Stimulated activated naive CD8-positive, alpha-beta T cell treated with anti-CD3 and anti-CD28 coated beads, Interleukin-15, amount 100 ng/mL, for 72 hours (primary cell): ENCODE measurements at places on chromosomes 7 and 10.

- DNase-seq: no peak
Measured at GRCh38 chr7:130062246-130062645, 8.1 kb upstream of the KLHDC10 start.

GRCh38 chr10:43392748-43393147, 16.2 kb downstream of the HNRNPF start:
- no peak for DNase-seq

DNA sequence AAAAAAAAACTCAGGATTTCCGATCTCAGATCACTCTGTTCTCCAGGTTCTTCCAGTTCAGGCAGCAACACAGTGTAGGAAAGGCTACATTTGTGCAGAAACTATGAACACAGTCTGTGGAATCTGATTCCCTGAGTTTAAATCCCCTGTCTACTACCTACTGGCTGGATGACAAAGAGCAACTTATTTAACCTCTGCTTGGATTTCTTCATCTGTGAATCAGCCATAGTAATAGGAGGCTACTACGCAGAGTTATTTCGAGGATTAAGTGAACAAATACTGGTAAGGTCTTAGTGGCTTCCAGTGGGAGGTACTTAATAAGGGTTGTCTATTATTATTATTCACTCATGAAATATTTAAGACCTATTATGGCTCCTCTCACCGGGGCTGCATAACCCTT, 44.3 kb upstream of the PDCD4 start:
- DNase-seq: no peak

DNA sequence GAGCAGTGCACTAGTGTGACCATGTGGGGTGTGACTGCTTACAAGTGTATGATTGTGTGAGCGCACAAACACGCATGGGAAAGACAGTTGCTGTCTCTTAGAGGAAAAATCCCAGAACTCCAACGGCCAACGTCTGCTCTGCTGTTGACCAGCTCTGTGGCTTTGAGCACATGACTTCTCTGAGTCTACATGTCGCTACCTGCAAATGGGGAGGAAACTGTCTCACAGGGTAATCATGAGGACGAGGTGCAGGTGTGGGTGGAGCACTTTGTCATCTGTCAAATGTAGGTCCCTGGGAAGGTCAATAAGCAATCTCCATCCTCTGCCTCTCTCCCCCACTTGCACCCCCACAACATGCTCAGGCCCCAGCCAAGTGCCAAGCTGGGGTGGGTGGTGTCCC, 31.2 kb upstream of the TLX1 start:
- no peak for DNase-seq

- DNase-seq: no peak
Measured at GRCh38 chr7:69122953-69123352, 475.3 kb upstream of the AUTS2 start.

- DNase-seq: no peak
Measured at GRCh38 chr7:107078517-107078966, 34.0 kb downstream of the PRKAR2B start.

- no peak for DNase-seq
Measured at GRCh38 chr7:113698556-113699220, 220.1 kb downstream of the PPP1R3A start.

DNA sequence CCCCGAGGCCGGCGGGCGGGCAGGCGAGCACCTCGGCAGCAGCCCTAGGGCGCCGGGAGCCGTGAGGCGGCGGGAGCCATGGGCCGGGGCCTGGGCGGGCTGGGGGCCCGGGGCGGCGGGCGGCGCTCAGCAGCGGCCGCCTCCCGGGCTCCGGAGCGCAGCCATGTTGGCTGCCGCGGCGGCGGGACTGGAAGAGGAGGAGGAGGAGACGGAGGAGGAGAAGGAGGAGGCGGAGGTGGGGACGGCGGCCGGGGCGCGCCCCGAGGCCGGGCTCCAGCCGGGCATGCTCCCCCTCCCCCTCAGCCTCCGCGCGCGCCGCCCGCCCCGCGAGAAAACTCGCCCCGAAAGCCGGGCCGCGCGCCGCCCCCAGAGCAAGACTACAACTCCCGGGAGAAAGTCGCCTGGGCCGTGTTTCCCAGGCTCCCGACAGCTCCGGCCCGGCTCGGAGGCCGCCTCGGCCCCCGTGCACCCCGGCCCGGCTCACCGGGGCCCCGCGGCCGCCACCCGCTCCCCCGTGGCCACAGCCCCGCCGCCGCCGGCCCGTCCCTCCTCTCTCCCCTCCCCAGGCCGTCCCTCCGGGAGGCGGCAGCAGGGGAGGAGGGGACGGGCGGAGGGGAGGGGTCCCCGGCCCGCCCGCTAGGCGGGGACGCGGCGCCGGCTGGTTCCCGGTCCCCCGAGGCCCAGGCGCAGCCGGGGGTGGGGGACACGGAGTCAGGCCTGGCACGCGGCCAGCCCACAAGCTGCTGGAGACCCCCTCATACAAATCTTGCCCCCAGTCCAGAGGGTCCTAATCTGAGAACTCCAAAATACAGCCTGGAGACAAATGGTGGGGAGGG, at the start of gene DLG5:
Gene DLG5, minus strand, starts transcription at position 190 of the 836 bp plus-strand sequence. CDS start 235 bp downstream, outside the sequence.
- DNase-seq: peak; percentile 9

DNA sequence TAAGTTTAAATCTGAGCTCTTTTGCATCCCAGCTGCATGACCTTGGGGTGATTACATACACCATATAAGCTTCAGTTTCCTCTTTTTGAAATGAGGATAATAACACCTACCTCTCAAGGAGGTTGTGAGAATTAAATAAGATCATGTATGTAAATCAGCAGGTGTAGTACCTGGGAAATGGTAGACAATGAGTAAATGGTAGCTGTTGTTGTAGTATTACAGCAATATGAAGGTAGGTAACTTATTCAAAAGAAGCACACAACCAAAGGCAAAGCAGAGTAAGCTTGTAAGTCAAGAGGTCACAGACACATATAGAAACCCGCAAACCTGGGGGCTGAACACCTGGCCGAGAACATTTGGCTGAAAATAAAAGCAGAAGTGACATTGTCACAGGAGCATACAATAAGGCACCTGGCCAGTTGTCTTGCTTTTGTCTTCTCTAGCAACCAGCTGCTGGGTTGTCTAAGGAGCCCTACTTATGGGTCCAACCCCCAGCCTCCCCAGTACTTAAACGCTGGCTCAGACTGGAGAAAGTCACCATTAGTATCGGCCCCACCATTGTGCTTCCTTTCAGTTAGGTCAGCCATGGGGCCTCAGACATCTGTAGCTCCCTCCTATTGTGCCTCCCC, 203.6 kb upstream of the MKLN1 start:
- DNase-seq: no peak

GRCh38 chr10:124830445-124830844, 28.8 kb downstream of the ABRAXAS2 start:
- DNase-seq: no peak

DNA sequence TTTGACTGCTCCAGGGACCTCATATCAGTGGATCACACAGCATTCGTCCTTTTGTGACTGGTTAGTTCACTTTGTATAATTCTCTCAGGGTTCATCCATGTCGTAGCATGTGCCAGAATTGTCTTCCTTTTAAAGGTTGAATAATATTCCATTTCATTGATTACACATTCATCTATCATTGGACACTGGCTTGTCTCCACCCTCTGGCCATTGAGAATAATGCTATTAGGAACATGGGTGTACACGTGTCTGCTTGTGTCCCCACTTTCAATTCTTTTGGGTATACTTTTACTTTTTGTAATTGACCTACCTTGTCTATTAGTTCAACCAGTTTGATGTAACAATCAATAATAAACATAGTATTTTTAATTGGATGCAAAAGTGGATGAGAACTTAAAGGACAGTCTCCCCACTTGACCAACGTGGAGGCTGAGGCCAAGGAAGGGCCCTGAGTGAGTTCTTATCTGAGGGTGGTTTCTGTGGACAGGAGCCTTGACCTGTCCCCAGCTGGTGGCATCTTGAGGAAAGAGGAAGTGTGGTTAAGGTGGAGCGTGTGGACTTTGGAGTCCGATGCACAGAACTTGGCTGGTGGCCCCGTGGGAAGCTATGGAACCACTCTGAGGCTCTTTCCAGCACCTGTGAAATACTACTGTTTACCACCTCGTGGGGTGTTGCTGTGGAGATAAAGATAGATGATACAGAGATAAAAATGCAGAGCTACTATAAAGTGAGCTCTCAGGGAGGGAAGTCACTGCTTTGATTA, 16.6 kb downstream of the WDFY4 start:
- DNase-seq: no peak

- no peak for DNase-seq
Measured at GRCh38 chr7:45155357-45155900, 2.2 kb upstream of the RAMP3 start.

DNA sequence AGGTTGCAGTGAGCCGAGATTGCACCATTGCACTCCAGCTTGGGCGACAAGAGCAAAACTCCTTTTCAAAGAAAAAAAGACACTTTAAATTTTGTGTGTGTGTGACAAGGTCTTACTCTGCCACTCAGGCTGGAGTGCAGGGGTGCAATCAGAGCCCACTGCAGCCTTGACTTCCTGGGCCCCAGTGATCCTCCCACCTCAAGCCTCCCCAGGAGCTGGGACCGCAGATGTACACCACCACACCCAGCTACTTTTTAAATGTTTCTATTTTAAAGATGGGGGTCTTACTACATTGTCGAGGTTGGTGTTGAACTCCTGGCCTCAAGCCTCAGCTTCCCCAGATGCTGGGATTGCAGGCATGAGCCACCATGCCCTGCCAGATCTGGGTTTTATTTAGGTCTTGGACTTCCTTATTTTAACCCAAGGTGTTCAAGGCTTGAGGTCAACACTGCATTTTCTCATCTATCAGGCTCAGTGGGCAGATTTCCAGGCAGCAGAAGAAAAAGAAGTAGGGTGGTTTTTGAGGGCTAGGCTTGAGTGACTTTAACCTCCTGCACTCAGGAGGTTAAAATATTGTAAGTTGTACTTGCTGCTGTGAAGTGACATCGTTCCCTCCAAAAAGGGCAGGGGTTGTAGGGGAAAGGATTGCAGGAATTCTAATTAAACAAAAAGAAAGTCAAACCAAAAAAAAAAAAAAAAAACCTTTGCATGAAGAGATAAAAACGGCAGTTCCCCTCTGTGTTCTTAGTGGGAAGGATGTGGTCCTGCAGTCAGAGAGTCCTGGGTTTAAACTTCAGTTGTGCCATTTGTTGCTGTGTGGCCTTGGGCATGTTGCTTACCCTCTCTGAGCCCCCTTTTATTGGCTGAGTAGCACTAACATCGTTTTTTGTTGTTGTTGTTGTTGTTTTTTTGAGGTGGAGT, 71.5 kb downstream of the CARD11 start:
- DNase-seq: no peak

DNA sequence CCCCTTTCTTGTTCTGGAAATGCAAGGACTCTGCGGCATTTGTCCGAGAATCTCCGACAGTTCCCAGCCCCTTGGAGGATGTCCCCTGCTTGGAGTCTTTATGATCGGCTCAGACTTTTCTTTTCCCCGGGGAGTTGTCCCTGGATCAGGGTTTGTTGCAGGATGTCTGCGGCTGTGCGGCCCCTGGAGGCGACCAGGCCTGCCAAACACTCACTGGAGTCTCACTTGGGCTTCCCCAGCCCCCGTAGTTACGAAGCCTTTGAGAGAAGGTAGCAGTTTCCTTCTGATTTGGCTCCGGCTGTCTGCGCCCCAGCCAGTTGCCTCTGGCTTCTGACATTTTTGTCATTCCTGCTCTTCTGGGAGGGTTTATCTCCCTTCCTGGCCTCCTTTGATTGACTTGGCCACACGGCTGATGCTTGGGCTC, 16.1 kb downstream of the COL26A1 start:
- no peak for DNase-seq

DNA sequence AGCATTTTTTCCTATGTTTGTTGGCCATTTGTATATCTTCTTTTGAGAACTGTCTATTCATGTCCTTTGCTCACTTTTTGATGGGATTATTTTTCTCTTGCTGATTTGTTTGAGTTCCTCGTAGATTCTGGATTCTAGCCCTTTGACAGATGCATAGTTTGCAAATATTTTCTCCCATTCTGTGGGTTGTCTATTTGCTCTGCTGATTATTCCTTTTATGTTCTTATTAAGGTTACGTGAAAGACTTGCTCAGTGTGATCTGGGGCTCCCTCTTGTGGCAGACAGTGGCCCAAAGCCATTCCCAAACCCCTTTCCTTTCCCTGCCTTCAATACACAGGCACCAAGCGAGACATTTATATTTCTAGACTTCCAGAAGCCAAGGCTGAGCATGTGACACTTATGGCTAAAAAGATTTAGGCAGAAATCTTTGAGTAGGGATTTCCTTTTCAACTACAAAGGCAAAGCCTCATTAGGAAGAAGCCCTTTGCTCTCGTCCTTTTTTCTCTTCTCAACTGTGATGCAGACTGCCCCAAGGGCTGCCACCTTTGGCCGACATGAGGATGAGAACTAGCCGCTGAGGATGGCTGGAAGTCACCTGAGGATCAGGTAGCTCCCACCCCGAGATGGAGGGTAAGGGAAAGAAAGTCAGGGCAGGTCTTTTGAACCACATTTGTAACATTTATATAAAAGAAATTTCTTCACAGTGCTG, 23.6 kb downstream of the ST8SIA6 start:
- DNase-seq: peak; percentile 31

GRCh38 chr10:26903431-26904217, 42.9 kb upstream of the ABI1 start:
- no peak for DNase-seq

DNA sequence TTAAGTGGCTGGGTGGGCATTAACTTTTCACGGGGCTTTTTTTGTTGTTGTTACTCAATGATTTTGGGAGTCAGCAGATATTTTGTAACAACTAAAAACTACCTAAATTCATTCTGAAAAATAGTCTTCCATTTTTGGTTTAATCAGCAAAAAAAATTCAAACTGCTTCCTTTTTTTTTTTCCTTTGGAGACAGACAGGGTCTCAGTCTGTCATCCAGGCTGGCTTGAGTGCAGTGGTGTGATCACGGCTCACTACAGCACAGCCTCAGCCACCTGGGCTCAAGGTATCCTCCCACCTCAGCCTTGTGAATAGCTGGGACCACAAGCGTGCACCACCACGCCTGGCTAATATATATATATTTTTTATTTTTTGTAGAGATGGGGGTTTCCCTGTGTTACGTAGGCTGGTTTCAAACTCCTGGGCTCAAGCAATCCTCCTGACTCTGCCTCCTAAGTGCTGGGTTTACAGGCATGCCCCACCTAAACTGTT, 36.5 kb downstream of the SKIDA1 start:
- no peak for DNase-seq

DNA sequence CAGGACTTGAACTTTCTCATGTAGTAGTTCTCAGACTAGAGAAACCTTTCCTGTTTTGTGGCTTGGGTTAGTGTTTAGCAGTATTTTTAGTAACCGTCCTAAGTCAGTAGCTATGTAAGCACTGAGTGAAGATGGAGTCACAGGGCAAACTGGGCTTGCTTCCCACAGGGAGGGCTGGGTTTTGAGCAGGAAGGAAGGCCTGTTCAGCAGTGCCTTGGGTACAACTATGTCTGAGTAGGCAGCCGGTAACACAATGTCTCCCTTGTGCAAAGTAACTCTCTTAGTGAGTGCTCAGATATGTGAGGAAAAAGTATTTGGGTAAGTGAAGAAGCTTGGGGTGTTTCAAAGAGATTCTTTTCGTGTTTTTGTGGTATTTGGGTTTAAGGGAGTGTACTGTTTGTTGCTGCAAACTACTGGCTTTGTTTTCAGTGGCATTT, 96.4 kb downstream of the CCSER2 start:
- no peak for DNase-seq

- no peak for DNase-seq
Measured at GRCh38 chr7:8699875-8700624, 266.6 kb downstream of the NXPH1 start.
